ENCODE measurements at places on chromosomes 4 and X.

- no peak for DNase-seq
Measured at GRCh38 chr4:29002151-29002550, 1718.0 kb upstream of the PCDH7 start.

DNA sequence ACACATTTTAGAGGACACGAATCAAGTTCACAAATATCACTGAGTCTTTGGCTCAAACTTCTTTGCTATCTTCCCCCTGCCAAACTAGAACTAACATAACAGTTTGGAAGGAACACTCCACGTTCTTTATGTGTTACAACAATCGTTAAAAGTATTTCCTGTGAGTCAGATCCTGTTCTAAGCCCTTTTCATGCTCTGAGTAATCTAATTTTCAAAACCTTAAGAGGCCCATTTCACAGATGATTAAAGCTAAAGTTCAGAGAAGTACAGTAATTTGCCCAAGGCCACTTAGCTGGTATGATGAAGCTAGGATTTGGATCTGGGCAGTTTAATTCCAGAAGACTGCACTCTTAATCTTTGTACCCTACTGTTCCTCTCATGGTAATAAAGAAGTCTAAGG, 854.4 kb upstream of the INTU start:
- no peak for DNase-seq

- no peak for DNase-seq
Measured at GRCh38 chr4:118076958-118077766, 42.9 kb downstream of the NDST3 start.

GRCh38 chrX:49919617-49920016, 2.8 kb upstream of the CLCN5 start:
- no peak for DNase-seq

DNA sequence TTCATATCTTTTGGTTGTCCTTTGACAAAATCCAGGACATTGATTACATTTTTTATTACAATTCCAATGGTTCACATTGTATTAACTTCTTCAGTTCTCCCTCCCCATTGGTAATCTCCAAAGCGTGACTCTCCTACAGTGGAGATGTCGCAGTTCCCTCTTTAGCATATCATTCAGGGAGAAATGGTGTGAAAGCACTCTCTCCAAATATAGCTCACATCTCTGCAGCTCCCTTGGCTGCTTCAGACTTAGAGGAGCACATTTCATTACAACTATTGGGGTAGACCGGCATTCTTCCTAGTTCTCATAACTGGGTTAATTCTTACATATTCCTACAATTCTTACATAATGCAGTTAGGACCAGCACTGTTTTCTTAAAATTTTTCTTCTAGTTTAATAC, 25.3 kb downstream of the RNF150 start:
- DNase-seq, result no peak

DNA sequence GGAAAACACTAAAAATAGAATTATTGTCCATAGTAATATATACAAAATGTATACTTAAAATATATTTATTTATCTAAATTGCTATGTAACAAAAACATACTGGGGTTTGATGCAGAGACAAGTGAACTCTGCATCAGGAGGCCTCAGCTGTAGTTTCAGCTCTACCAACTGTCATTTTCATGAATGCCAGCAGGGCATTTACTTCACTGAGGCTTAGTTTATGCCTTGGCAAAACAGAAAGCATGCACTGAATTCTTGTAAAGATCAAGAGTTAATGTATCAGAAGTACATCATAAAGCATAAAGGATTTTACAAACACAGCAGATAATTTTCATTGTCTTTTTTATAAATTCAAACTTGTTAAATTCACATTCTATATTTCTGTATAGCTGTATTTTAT, 577.0 kb downstream of the C4orf33 start:
- DNase-seq, result no peak

DNA sequence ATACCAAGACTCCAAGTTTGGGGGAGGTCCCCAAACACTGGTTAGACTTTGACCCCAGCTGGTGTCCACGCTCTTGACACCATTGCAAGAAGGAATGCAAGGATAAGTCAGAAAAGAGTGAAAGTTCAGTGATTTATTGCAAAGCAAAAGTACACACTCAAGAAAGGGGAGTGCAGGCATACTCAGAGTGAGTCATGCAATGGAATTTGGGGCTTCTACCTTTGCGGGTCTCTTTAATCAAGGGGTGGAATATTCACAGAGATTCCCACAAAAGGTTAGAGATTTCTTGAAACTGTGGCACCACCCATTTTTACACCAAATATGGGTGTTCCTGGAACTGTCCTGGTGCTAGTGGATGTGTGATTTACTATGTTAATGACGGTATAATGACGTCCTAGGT, 5.2 kb upstream of the SMIM10L2A start:
- no peak for DNase-seq

GRCh38 chr4:81758574-81759264, 287.0 kb upstream of the RASGEF1B start:
- no peak for DNase-seq

- DNase-seq, result no peak
Measured at GRCh38 chr4:169313732-169314131, 43.0 kb upstream of the SH3RF1 start.

GRCh38 chr4:115470763-115471162, 357.3 kb upstream of the NDST4 start:
- DNase-seq, result no peak

GRCh38 chr4:26779674-26780073, 81.0 kb upstream of the STIM2 start:
- DNase-seq, result no peak

DNA sequence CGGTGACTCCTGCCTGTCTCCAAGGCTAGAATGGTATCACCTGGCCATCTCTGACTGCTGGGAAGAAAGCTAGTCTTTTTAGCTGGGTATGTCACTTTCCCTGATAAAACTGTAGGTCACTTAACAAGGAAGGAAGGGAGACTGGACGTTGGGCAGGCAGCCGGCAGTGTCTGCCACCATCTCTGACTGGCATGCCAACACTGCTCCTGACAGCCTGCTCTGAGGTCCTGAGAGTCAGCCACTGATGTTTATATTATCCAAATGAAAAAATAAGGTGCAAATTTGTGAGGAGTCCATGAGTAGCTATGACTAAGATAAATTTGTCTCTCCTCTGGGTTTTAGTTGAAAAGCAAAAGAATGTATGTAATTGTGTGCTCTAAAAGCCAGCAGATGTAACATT, 77.2 kb downstream of the SNX25 start:
- DNase-seq, result no peak

GRCh38 chr4:16240300-16240699, 14.0 kb upstream of the TAPT1 start:
- no peak for DNase-seq

GRCh38 chr4:102692474-102692873, 68.3 kb downstream of the MANBA start:
- DNase-seq, result no peak

DNA sequence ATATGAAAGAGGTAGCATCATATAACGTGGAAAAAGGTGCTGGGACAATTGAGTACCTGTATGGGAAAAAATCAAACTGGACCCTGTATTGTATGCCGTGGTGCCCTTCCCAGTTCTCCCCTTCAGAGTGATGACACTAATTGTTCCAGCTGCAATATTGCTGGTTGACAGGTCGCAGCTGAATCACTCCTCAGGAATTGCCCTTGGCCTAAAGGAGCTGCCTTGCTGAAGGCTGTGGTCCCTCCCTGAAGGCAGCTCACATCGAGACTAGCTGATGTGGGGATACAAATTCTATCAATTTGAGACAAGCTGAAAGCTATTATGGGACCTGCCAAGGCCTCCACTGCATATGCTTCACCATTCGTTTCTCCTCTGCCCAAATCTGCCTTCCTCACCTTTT, 39.3 kb upstream of the CXCL8 start:
- no peak for DNase-seq

GRCh38 chrX:66053414-66053813, 13.5 kb upstream of the VSIG4 start:
- no peak for DNase-seq

GRCh38 chrX:30973784-30974427, 84.9 kb upstream of the TAB3 start:
- no peak for DNase-seq

DNA sequence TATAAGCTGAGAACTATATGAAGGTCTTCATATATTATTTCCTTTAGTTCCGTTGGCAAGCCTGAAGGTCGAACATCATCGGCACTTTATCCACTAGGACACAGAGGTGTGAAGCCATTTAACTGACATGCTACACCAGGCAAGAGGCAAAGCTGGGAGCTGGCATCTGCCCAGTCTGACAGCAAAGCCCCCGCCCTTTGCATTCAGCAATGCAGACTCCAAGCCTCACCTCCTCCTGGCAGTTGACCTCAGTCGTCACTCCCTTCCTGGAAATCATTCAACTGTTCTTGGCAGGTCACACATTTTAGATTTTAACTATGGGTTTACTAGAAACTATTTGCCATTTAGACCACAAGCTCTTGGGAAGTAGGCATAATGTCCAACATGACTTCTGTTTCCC, 135.8 kb upstream of the FRG1 start:
- DNase-seq, result no peak

GRCh38 chrX:38929966-38930421, 128.7 kb downstream of the MID1IP1 start:
- no peak for DNase-seq

DNA sequence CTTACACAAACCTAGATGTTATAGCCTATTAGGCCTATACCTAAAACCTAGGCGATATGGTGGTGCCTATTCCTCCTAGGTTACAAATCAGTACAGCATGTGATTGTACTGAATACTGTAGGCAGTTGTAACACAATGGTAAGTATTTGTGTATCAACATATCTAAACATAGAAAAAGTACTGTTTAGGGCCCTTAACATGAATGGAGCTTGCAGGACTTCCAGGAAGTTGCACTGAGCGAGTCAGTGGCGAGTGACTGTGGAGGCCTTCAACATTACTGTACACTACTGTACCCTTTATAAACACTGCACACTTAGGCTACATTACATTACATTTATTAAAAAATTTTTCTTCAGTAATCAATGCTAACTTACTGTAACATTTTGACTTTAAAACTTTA, 37.8 kb downstream of the WWC2 start:
- no peak for DNase-seq

DNA sequence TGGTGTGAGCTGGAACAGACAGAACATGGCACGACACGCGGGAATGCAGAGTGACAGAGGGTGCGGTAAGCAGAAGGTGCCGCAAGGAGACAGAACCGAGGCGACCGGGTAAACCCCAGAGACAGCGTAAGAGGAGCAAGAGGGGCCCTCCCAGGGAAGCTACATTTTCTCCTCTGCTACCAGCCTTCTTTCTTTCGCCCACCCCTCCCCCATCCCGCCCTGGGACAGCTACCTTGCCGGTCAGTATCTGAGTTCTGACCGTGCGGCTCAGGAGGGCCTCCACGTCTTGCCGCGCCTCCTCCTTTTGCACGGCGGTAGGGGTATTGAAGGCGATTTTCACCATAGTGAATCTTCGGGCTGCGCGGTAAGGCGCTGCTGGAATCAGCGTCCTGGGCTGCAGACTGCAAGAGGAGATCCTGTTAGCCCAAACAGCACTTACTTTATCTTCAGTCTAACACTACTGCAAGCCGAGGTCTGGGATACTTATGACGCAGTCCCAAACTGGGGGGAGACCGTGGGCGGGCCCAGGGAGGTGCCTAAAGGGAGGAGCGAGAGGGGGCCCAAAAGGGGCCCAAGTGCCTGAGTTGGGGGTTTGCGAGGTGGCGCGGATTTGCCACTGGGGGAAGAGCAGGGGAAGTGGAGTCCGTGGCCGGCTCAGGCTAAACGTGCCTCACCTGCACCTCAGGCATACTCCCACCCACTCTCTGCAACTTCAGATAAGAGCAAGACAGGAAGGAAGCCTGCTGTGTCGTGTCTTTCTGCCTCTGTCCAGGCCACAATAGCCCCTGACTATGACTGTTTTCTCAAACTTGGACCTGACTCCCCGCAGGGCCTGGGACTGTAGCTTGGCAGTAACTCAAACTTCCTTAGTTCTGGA, at the start of gene ITM2A:
TSS of gene ITM2A (minus strand) at position 462 of the 877 bp plus-strand sequence. CDS start at position 343, 119 bp downstream.
- DNase-seq, result no peak

DNA sequence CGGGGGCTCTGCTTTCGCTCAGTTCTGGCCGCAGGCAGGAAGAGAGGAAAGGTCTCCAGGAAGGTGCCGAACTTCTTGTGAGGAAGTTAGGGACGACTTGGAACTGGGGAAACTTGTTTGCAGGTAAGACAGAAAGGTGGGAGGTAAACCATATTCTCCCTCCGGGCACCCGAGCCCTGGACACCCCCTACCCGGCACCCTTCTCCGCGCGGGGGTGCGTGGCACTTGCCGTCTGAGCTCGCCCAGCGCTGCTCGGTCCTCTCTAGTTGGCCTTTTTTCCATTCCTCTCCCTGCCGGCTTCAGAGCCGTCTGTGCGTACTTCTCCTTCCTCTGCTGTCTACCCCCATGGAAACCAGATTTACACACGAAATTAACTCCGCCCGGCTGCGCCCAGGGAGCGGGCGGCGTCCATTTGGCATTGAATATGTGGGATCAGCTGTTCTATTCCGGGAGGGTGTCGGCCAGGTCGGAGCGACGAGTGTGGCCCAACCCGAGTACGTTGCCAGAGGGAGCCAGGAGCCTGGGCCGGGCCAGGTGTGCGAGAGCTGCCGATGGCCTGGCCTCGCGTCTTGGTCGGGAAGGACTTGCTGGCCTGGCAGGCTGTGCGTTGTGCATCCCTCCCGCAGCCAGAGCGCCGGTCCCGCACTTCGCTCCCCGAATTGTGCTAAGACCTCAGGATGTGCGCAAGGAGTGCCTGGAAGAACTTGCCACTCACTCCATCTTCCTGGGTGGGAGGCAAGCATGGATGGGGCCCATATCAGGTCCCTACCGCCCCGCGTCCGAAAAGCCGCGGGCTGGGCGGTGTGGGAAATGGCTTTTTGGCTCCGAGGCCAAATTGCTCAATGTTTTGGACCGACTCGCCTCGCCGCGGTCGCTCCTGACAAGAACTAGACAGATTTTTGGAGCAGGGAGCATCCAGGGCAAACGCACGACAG, 1.7 kb downstream of the PDGFRA start:
- DNase-seq, result no peak

DNA sequence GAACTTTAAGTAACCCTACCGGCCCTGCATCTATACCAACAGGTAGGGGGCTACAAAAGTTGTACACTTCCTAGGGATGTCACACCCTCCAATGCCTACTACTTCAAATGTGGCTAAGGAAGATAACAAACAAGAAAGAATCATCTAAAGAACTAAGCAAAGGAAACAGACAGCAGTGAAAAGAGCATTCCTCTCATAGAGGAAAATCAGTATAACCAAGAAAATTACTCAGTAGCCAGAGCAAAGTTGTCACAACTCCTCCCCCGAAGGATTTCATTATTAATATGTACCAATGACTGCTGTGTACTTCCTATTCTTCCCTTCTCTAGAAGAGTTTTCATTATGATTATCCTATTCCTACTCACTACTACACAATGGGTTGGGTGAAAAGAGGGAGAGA, 12.6 kb downstream of the ANKRD17 start:
- DNase-seq, result no peak

- no peak for DNase-seq
Measured at GRCh38 chr4:82623121-82623683, 61.4 kb upstream of the TMEM150C start.

All from cortex of kidney (tissue), 1 donor.